ENCODE measurements at places on chromosomes 13 and 19. TPM values are rescaled to one million over a fixed set of nuclear protein-coding genes. Genes with fewer than 3 reads are reported as not detected.

NAT14 gene
- total RNA-seq = 45.6 TPM

KIR2DL1 gene
- not detected for total RNA-seq

CATSPERD gene
- total RNA-seq = not detected

ZNF567 gene
- total RNA-seq = 17.4 TPM

ZNF208 gene
- 33.0 TPM for total RNA-seq

C19orf18 gene
- 0.40 TPM for total RNA-seq

HRC gene
- 1.5 TPM for total RNA-seq

MCEMP1 gene
- not detected for total RNA-seq

SYNE4 gene
- 1.4 TPM for total RNA-seq

ZNF442 gene
- total RNA-seq = 11.5 TPM

KIRREL2 gene
- total RNA-seq = 1.1 TPM
